Muscle of back (tissue), 13 donors: ENCODE measurements at places on chromosomes 1 and 21. TPM values are rescaled to one million over a fixed set of nuclear protein-coding genes. Genes with fewer than 3 reads are reported as not detected.

DNA sequence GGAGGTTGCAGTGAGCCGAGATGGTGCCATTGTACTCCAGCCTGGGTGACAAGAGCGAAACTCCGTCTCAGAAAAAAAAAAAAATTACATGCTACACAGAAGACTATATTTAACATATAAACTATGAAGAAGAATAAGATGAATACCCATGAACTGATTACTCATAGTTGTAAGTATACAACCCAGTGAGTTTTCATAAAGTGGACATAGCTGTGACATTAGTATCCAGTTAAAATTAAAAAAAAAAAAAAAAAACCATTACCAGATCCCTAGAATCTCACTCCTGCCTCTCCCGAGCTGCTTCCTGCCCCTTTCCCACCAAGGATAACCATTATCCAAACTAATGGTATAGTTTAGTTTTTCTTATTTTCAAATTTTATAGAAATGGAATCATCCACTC is 37.4 kb downstream of the UBE4B start:
- no peak for DNase-seq

Gene CR1L
- polyA plus RNA-seq, result not detected

Gene GUCA2A
- polyA plus RNA-seq, result not detected

GRCh38 chr1:42379794-42380585 is 602 bp upstream of the RIMKLA start:
- DNase-seq, result peak; percentile 31

DNA sequence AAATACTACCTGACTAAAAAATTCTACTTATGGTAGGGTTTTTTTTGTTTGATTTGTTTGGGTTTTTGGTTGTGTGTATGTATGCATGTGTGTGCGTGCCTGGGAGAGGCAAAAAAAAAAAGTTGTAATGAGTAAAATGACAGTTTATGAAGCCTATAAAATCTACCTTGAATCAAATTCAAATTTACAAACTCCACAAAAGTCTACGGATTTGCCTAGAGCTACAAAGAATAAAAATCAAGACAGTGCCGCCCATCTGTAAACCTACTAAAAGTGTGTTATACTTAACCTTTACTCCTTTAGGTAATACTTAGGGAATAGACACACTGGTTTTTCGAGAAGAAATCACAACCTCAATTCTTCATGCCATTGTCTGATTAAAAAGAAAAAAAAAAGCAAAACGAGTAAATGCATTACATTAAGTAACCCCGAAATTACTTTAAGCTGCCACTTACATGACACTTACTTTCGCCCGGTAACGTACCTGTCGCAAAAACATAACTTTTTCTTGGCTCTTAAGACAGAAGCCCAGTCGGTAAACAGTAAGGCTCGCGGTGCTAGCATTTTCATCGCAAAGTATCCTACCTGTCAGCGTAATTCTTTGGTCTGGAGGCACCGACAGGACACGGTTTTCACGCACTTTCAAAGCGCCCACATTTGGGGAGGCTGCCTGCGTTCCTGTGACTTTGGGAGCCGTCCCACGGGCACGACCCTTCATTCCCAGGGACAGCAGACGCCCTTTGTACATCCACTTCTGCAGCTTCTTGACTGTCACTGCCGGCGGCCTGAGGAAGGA is 951 bp downstream of the SYDE2 start:
- DNase-seq, result no peak

- peak; percentile 40 for DNase-seq
Measured at GRCh38 chr1:39692152-39693074, 1.2 kb upstream of the HPCAL4 start.

- no peak for DNase-seq
Measured at GRCh38 chr1:11725616-11726015, 10.3 kb upstream of the AGTRAP start.

- DNase-seq, result no peak
Measured at GRCh38 chr1:38273196-38273804, 226.7 kb upstream of the POU3F1 start.

Gene SMPDL3B
- 0.31 TPM for polyA plus RNA-seq

GRCh38 chr1:52216907-52217458 is 75.1 kb downstream of the ZFYVE9 start:
- no peak for DNase-seq

DNA sequence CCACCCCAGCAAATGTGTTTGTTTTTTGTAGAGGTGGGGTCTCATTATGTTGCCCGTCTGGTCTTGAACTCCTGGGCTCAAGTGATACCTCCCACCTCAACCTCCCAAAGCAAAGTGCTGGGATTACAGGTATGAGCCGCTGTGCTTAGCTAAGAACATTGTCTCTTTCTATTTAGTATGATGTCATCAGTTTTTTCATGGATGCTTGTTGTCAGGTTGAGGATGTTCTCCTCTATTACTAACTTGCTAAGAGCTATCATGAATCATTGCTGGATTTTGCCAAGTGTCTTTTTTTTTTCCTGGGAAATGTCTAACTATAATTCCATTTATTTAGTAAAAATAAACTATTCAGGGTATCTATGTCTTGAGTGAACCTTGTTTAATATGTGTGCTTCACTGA is 19.0 kb upstream of the MPC2 start:
- DNase-seq, result no peak

DNA sequence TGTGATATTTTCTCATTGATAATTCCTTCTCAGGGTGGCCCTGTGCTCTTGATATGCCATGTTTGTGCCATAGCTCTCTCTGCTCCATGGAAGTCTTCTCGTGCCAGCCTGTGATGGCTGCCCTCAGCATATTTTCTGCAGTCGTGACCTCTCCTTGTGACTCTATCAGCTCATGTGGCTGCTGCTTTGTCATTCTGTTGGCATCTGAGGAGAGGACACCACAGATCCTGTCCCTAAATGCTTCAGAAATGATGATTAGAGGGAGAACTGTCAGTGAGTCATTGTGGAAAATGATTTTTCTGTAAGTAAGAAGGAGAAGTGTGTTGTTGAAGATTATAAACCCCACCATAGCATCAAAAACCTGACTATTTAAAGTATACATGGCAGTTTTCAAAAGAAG is 286.0 kb downstream of the ADGRL2 start:
- no peak for DNase-seq

- no peak for DNase-seq
Measured at GRCh38 chr1:9853249-9853595, 29.5 kb upstream of the CLSTN1 start.

Gene L1TD1
- polyA plus RNA-seq, result 1.4 TPM

DNA sequence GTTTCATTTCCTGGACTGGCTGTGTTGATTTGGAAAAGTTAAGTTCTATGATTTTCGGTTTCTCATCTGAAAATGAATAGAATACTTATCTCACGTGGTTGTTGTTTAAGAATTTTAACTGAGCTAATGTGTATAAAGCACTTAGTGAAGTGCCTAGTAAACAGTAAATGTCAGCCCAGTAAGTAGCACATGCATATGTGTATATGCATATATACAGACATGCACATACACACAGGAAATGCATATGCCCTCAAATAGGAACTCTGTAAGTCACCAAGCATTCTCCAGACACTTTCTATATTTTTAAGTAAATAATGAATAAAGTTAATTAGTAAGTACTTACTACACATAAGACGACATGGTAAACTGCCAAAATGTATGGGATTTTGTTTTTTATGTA is 128.6 kb downstream of the CLEC20A start:
- DNase-seq, result no peak

- DNase-seq, result no peak
Measured at GRCh38 chr21:38979271-38980121, 173.8 kb downstream of the ETS2 start.

Gene GNL2
- polyA plus RNA-seq, result 52.4 TPM

Gene CALML6
- 149 TPM for polyA plus RNA-seq

- no peak for DNase-seq
Measured at GRCh38 chr1:38915352-38915948, 26.2 kb downstream of the RHBDL2 start.

Gene HIPK1
- 37.2 TPM for polyA plus RNA-seq
